ENCODE measurements at places on chromosomes 5 and 9.
A peak's percentile ranks its signal among the peaks of the same experiment; 100 is the strongest.

DNA sequence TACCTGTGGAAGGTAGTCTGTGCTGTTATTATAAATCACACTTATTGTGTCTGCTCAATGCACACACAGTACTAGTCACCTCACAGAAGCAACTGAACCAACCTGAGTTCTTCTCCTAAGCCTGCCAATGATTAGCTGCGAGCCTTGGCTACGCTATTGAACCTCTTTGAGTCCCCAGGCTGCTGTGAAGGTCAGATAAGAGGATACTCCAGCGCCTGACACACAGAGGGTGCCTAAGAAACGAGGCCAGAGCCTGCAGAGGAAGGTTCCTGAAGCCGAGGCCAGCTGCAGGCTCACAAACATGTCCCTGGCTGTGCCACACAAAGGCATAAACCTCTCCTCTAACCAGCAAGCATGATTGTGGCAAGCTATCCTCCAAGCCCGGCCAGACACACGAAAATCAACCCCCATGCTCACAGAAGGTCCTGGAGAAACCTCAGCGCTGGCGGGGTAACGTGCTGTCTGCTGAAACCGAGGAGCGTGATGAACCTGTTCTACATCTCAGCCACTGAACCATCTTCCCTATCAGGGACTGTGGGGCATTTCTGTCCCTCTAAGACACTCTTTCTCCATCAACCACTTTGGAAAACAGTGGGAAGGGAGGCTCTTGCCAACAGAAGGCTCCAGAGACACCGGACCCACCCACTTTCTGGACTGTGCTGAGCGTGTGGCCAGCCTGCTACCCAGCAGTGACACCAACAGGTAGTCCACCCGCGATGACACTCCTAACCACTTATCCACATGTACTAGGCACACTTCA is 53.2 kb upstream of the SLC25A51 start:
- no peak for DNase-seq

DNA sequence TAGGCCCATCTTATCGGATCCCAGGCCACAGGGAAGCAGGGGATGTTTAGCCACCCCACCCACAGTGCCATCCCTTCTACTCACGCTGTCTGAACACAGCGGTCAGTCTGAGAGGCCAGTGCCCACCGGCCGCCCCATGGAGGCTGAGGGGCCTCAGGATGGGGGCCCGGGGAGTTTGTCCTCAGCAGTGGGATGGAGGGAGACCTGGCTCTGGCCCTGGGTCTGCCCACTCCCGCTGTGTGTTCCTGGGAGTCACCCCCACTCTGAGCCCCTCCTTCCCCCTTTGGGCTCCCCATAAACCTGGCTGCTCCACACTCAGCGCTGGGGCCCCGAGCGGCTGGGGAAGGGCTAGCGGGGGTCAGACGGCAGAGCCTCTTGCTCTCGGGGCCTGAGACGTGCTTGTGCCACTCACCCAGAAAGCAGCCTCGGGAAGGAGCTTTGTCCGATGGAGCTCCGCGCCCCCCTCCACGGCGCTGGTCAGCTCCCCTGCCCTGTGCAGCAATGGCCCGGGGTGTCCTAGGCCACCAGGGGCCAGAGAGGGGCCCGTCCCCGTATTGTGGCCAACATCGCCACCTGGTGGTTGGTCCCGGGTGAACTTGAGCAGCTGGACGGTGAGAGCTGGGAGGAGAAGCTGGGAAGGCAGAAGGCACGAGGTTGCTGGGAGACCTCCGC is 10.9 kb upstream of the LAMC3 start:
- DNase-seq, result peak; percentile 85

DNA sequence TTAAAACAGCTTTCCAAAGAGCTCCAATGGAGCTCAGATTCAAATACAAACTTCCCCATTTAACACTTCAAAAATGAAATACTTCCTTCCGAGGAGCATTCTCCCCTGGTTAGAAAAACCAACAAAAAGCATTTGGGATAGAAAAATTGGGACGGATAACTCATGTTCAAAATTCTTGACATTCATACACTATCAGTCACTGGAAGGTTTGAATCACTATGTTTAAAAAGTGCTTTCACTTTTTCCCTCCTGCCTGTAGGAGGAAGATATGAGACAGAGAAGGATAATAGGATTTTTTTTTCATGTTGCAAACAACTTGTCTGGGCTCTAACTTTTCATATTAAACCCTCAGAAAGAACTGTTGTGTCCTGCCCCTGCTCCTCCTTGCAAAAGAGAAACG is 412.0 kb downstream of the ACTL7B start:
- DNase-seq, result no peak

DNA sequence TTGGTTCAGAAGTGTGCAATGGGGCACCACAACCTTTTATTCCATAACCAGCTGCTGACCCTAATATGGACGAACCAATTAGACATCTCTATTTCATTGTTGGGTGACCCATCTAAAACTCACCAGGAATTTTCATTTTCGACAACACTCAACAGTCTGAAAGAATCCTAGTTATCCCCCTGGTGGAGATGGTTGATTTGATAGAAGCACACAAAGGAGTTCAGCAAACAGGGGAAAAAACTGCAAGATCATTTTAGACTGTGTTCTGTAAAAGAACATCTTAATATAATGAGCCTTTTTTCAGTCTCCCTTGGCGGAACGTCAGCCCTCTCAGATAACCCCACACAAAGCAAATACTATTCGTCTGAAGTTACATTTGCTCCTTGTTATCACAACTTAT is 367.4 kb downstream of the KIAA0825 start:
- DNase-seq, result no peak

DNA sequence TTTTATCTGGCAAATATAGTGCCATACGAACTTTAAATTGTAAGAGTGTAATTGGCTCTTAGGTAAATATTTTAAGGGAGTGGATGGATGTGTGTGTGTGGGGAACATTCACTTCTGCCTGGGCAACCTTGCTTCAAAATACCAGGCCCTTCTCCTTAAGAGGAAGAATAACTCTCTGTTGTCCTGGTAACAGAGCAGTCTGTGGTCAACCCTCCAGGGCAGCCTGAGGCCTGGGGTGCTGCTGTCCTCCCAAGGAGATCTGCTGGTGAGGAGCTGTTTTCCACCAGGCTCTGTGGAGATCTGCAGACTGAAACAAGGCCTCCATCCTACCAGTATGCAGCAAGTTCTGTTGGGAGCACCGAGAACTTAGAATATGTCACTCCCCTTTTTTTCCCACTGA is 325.2 kb downstream of the PSAT1 start:
- DNase-seq, result no peak

DNA sequence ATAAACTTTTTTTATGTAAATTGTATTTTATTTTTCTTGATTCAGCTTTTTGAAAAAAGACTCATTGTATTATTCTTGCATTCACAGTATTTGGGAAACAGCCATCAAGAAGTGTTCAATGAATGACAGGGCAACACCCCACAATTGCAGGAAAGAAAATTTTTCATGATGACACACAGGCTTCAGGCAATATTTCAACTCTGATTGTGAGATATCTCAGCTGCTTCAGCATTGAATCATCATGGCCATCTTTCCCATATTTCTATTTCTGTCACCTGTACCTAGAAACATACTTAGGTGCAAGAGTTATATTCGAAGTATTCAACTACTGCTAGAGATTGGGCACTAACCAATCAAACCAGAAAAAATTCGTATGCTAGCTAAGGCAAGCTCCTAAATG is 446.0 kb downstream of the ISL1 start:
- no peak for DNase-seq

DNA sequence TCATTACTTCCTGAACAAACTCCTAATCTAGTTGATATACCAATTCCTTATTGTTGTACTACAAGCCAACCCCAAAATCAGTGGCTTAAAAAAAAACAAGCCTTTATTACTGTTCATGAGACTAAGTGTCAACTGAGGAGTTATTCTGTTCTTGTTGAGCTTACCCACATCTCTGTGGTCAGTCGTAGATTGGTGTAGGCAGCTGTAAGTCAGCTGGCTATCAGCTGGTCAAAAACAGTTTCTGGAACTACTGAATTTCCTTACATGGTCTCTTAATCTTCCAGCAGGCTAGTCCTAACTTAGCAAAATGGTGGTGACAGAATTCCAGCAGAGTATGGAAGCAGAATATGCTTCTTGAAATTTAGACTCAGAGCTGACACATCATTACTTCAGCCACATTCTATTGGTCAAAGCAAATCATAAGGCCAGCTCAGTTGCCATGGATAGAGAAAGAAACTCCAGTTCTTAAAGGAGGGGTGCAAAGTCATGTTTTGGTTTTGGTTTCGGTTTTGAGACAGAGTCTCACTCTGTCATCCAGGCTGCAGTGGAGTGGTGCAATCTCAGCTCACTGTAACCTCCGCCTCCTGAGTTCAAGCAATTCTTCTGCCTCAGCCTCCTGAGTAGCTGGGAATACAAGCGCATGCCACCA is 386.1 kb upstream of the MPDZ start:
- no peak for DNase-seq

- DNase-seq, result no peak
Observed at GRCh38 chr5:56900395-56900794, 9.0 kb upstream of the SETD9 start.
